ENCODE measurements at places on chromosomes 4 and X.
A peak's percentile ranks its signal among the peaks of the same experiment; 100 is the strongest.

- DNase-seq: no peak
Observed at GRCh38 chr4:159178979-159179969, 76.4 kb downstream of the RAPGEF2 start.

- no peak for DNase-seq
Observed at GRCh38 chrX:1421433-1422134, 29.7 kb upstream of the SLC25A6 start.

- DNase-seq: no peak
Observed at GRCh38 chr4:7929118-7929951, 10.3 kb downstream of the AFAP1 start.

DNA sequence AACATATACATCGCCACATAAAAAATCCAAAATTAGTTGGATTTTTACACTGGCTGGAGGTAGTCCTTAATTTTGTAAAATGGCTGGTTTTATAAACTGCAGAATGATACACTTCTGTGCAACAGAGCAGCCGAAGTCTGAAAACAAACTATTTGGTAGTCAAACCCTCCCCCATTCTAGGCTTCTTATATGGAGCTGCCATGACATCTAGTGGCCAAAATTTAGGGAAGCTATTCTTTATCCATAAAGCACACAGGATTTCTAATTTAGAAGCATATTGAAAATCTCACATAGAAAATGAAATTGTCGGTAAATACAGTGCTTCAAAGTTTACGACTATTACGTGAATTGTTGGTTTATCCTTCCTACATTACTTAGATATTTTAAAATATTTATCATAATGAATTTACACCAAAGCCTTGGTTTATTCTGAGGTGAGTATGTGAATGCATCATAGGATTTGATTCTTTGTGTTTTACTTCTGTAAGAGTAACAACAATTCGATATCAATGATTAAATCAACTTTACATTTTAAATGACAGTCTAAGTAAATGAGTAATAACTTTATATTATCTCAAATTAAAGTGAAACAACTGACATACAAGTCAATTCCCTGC lies 113.4 kb upstream of the FAM241A start:
- no peak for DNase-seq

GRCh38 chr4:25308761-25309160 lies 3.8 kb upstream of the ZCCHC4 start:
- no peak for DNase-seq

- no peak for DNase-seq
Observed at GRCh38 chr4:150960818-150961217, 54.3 kb downstream of the LRBA start.

DNA sequence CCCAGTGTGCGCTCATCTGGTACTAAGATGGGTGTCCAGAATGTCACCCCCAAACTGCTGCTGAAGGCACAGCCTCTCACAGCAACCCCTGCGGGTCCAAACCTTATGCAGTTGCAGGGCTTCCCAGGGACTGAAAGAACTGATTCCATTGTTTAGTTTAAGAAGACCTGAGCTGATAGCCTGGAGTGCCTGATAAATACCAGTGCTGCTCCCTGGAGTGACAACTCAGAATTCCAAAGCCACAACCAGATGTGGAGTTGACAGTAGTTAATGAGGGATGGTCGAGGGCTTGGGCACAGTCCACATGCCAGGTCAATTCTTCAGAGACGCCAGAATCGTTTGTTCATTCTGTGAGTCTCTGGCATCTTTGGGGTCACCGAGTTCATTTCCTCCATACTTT lies 71.2 kb downstream of the LNX1 start:
- DNase-seq: no peak

GRCh38 chr4:73170518-73171198 lies 87.9 kb downstream of the ANKRD17 start:
- no peak for DNase-seq

GRCh38 chr4:33188733-33189132 lies 2468.6 kb downstream of the PCDH7 start:
- DNase-seq: no peak

GRCh38 chr4:99076292-99076976 lies 12.2 kb downstream of the ADH5 start:
- no peak for DNase-seq

DNA sequence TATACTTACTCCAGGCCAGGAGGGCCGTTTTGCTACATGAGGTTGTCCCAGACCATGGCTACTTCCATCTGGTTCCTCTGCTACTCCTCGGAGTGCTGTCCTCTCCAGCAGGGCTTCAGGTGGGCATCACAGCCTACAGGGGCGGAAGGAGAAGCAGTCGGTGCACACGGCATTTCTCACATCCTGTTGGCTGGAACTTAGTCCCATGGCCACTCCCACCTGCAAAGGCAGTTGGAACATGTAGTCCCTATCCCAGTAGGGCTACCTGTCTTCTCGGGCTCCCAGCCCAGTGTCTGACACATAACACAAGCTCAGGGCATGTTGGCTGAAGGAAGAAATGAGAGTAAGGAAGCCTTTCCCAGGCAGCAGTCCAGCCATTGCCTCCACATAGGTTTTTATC lies 7.7 kb upstream of the STK32B start:
- DNase-seq: no peak

- DNase-seq: peak; percentile 74
Observed at GRCh38 chr4:84966382-84967242, at the start of gene WDFY3. Gene WDFY3 (minus strand): TSS chr4:84966690. CDS start chr4:84860591, 106,099 bp downstream.

DNA sequence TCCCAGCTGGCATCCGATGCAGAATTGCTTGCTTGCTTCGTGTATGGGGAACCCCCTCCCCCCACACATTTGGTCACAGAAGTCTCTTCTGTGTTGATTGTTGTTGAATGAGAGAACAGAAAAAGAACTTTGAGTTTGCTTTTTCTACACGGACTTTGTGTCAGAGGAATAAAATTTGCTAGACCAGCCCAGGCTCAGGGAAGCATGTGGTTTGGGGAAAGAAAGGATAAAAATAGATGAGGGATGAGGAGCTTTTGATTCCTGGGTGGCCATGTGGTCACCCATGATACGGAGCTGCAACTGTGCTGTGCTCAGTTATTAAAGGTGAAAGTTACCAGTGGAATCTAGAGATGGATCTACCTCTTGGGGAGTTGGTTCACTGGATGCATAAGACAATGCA lies 34.2 kb upstream of the ESX1 start:
- DNase-seq: no peak

DNA sequence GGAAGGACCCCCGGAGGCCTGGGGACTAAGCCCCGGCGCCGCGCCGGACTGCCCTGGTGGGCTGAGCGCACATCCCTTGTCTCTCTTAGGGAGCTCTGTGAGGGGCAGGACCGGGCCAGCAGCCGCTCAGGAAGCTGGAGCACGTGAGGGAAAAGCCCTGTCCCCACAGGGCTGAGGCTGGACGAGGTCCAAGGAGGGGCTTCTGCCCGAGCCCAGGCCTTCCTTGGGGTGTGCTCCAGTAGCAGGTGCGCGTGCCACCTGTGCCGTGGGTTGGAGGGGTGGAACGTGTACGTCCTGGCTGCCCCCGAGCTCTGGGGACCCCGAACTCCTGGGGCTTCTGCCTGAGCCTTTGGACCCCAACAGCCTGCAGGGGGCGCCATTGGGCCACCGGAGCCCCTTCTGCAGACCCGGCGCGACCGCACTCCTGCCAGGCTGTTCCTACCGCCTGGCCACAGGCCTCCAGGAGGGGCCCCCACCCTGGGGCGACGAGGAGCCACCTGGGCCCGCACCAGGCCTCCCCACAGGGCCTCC lies 27.2 kb downstream of the TACC3 start:
- peak; percentile 56 for DNase-seq

DNA sequence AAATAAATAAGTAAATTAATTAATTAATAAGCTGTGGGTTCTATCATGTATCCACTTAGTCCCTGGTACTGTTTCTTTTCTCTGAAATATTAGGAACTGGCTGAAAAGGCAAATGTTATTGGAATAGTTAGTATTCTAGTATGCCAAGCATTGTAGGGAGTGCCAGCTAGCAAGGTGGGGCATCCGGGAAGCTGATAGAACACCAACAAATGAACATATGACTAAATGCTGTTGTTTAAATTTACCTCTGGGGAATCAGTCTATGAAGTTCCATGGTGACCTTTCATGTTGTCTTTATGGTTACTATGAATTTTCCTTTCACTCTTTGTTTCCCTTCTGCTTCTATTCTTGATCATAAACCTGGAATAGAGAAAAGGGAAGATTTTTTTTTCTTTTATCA lies 32.7 kb downstream of the NUDT6 start:
- no peak for DNase-seq

GRCh38 chr4:98517218-98518021 lies 141.0 kb downstream of the TSPAN5 start:
- DNase-seq: no peak

DNA sequence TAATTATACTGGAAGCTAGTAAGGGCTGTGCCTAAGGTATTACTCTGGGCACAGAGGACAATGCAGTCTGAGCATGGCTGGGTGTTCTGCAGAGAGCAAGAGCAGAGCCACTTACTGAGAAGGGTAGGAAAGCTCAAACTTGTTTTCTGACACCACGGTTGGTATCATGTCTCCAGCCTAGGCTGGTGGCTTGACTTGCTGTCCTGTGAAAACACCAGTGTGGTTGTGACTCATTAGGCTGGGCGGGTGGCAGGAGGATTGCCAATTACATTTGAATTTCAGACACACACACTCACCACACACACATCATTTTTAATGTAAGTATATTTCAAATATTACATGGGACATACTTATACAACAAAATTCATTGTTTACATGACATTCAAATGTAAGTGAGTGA lies 19.7 kb upstream of the MTM1 start:
- no peak for DNase-seq

DNA sequence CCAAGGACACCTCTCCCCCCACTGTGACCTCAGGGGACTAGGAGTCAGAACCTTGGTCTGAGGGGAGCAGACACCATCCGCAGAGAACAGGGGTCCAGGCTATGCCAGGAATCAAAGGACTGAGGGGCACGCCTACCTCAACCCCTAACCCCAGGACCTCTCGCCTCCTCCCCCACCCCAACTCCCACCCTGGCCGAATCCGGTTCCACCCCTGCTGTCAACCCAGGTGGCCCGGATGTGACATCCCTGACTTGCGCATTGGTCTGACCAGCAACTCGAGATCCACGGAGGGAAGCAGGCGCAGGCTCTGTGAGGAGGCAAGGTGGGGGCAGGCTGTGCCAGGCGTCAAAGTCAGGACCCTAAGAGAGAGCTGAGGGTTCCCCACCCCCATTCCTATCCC lies 468 bp upstream of the MAGEA4 start:
- no peak for DNase-seq

DNA sequence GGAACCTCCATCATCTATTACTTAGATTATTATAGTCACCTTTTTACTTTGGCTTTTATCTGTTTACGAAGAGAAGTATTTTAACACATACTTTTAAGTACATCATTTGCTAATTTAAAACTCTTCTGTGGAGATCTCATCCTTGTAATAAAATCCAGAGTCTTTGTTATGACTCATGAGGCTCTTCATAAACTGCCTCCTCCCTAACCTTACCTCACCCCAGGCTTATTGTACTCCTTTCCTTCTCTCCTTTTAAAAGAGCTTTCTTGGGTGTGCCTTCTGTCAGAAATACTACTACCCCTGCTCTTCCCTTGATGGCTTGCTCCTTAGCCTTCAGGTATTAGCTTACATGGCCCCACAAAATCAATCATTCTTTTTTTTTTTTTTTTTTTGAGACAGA lies 6.6 kb downstream of the ARL9 start:
- DNase-seq: no peak

GRCh38 chrX:129747533-129747932 lies 8.8 kb downstream of the XPNPEP2 start:
- no peak for DNase-seq

GRCh38 chrX:138986235-138986634 lies 274.7 kb upstream of the FGF13 start:
- DNase-seq: no peak

DNA sequence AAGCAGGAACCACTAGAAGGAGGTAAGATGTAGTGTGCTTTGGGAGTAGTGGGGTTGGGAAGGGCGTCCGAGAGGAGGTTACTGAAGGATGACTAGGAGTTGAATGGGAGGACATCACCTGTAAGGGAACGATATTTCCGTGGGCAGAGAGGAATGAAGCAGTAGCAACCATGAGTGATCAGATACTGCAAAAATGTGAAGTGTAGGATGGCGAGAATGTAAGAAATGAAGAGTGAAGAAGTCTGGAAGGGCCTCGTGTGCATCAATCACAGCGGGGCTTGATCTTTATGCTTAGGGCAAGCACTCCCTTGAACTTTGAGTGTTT lies 594 bp downstream of the MSMO1 start:
- DNase-seq: no peak

- no peak for DNase-seq
Observed at GRCh38 chr4:88955580-88956380, 101.2 kb downstream of the FAM13A start.

DNA sequence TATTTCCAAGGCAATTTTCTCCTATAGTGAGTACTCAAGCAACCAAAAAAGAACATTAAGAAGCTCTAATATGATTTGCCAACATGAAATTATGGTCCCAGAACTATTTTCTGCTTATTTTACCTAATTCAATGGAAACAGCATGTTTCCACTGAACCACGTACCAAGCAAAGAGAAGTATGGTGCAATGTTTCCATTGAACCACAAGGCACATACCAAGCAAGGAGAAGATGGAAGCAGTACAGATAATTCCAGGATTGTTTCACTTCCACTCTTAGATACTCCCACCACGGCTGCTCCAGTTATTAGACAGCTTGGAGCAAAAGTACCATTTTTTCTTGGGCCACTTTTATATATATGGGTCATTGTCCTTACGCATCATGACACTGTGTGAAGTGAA lies 164.9 kb downstream of the RNF150 start:
- no peak for DNase-seq

DNA sequence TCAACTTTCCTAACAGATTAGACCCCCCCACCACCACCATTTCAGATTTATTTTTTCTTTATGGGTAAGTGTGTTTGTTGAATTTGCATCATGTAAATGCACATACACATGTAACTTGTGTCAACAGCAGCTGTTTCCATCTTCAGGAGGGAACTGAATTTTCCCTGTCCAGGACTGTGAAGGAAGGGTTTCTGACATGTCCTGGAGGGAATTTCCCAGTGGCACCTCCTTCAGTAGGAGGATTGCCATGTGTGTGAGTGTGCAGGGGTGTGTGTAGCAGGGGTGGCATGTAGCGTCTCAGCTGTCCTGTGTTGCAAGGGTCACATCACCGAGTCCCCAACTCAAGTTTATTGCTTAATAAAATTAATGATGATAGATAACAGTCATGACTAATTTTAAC lies 19.7 kb downstream of the HERC6 start:
- no peak for DNase-seq

DNA sequence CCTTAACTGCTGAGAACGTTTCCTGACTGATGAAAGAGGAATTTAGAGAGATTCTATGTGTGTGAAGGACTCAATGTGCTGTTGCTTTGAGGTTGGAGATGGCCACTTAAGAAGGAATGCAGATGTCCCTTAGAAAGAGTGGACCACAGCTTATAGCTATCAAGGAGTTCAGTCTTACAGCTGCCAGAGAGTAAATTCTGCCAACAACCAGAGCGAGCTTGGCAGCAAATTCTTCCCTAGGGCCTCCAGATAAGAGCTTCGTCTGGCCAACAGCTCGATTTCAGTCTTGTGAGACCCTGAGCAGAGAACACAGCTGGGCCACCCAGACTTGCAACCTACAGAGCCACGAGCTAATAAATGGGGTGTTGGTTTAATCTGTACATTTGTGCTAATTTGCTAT lies 21.8 kb downstream of the MID1 start:
- no peak for DNase-seq

Measured in NCI-H1694 (cell line).